Daoy (cell line): ENCODE measurements at places on chromosomes 7 and 10. TPM values are rescaled to one million over a fixed set of nuclear protein-coding genes. Genes with fewer than 3 reads are reported as not detected.

The ACSM6 gene
- not detected in 2 replicates for total RNA-seq

The BLNK gene
- not detected in 2 replicates for total RNA-seq

The POLR2J gene
- 41.0 and 60.1 TPM in 2 replicates for total RNA-seq

The CDHR3 gene
- 0.18 and 0.74 TPM in 2 replicates for total RNA-seq

The VGF gene
- total RNA-seq: 6.5 and 10.3 TPM in 2 replicates

The HTR5A gene
- not detected in 2 replicates for total RNA-seq

The STRIP2 gene
- 9.2 and 9.6 TPM in 2 replicates for total RNA-seq
